ENCODE measurements at places on chromosomes 6 and 20.

DNA sequence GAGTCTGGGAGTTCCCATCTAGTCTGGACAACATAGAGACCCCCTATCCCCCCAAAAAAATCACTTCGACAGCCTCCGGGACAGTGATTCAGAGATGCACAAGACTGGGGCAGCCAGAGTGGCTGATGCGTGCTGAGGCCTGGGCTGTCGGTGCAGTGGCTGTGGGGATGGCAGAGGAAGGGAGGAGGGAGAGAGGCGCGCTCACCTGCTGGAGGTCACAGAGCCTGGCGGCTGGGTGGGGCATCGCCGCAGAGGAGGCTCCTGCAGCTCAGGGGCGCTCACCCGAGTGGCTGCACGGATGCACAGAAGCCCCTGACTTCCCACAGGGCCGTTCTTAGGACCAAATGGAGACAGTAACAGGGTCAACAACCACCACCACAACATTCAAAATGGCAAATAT, 182.8 kb downstream of the SMOC2 start:
- no peak for DNase-seq

- DNase-seq, result no peak
Measured at GRCh38 chr20:2585811-2586210, 49.4 kb downstream of the TMC2 start.

DNA sequence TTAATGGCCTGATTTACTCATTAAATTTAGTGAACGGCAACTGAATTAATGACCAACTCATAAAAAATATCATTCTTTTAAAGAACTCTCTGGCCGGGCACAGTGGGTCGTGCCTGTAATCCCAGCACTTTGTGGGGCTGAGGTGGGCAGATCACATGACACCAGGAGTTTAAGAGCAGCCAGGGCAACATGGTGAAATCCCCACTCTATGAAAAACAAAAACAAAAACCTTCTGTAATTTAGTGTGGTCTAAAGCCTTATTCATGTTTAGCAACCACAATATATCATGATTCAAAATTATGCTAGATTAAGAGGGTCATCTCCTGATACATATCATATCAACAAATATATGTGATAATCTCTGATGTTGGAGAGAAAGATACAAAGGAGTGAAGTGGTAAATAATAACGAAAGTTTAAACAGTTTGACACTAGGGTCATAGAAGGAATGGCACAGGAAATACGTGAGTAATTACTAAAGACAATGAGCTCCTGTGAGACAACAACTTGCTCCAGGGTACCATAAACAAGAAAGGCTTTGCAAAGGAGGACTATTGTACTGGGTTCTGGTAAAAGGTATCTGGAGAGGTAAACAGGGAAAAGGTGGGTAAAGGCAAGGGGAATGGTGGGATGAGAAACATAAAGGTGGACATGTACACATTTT, 5.7 kb downstream of the ELOVL4 start:
- DNase-seq, result no peak

GRCh38 chr6:16851758-16852157, 90.5 kb upstream of the ATXN1 start:
- no peak for DNase-seq

- DNase-seq, result no peak
Measured at GRCh38 chr6:131159578-131159977, 24.3 kb downstream of the AKAP7 start.

GRCh38 chr6:167766986-167767714, 59.6 kb upstream of the AFDN start:
- no peak for DNase-seq

DNA sequence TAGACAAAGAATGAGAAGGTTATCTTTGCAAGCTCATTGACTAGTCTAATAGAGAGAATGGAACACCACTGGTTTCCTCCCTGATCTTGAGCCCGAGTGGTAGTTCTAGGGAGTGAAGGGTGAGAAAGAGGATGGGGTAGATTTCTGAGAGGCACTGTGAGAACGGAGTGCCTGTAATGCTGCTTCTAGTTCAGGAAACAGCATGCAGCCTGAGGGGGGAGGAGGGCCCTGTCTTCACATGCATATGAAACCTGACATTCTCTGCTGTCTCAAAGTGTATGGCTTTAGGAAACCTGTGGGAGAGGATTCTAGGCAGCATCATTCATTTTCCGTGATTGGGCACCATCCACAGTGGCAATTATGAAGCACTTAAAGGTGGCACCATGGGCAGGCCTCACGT, 259.4 kb upstream of the MAN1A1 start:
- DNase-seq, result no peak

DNA sequence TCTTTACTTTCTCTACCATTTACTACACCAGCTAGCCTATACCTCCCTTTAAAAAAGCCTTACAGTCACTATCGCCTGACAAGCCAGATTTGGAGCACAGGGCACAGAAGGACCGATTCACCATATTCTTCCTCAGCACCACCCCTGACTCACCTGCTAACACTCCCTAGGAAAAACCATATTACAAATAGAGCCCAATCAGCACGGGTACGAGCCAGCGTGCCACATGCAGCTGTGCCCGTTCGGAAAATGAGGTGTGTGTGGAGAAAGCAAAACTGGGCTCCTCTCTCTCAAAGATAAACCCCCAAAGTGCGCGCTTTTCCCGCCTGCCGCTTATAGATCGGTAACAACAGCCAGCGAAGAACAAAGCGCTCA, 1.2 kb downstream of the SYNCRIP start:
- DNase-seq, result no peak

DNA sequence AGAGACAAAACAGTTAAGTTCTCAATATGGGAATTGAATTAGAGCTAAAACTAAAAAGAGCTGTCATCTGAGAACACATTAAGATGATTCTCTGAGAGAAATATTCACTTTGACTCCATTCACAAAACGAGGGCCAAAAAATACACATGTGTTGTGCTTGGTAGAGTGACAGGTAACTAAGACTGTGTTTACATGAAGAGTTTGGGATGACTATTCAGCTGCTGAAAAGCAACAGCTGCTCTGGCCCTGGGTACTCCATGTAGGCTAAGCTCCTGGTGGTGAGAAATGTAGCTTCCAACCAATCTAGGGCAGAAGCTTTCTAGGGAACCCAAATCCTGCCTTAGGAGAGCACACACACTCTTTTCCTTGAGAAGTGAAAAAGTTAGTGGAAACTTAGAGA, 184.5 kb downstream of the COL21A1 start:
- no peak for DNase-seq

DNA sequence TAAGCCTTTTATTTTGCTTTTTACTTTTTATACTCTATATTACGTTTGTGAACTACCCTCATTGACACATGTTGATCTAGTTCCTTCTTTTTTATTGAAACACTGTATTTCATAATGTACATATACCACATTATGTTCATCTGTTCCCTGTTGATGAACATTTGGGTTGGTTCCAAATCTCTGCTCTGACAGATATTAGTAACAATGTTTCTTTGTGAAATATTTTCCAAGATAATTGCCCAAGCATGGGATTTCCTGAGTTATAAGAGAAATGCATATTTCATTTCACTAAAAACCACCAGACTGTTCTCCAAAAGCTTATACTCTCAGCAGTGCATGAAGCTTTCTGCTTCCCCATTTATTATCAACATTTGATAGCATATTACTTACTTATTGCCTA, 44.2 kb upstream of the TNFRSF21 start:
- no peak for DNase-seq

- DNase-seq, result no peak
Measured at GRCh38 chr6:3211681-3212080, 15.8 kb downstream of the TUBB2B start.

DNA sequence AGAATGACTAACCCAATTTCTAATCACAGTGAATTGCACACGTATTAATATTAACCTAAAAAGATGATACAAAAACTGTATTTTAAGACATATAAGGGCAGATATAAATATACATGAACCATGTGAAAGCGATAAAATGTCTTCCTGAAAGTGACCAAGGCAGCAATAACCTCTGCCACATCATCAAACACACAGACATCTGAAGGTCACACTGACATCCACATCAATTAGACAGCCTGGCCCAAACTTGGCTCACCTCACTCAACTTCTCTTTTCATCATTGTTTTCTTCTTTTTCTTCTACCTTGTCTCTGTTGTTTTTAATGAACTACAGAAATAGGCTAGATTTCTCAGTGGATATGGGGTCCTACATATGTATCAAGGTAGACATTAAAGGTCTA, 128.5 kb downstream of the TRDN start:
- DNase-seq, result no peak

GRCh38 chr6:169271158-169271876, 17.7 kb upstream of the THBS2 start:
- no peak for DNase-seq

DNA sequence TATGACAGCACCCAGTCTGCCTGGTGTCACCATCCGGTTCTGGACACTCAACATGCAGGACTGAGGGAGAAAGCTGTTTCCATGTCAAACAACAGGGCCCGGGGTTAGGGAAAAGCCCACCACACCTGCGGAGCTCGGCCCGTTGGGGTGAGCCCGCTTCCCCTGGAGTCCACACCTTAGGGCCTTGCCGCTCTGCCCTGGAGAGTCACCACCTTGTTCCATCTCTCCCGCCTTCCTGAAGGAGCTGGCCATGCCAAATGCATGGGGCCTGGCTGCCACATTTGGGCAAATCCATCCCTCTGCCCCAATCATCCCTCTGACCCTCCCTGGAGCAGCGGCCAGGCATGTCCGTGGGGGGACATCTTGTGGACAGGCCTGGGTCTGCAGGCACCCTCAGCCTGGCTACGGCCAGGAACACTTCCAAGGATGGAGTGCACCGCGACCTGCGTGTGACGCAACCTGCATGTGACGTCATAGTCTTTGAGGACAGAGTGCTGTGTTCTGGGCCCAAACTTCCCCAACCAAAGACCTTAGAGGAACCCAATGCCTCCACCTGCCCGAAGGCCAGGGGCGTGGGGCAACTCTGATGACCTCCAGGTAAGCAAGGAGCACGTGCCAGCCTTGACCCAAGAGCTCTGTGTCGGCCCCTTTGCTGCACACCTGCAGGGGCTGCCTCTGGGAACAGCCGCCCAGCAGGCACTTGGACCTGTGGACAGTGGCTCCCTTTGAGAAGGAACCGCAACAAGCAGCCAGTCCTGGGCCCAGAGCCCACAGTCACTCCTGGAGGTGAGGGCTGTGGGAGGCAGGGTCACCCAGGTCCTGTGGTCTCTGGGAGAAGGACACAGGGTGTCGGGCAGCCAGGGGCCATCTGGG, 1.7 kb downstream of the CABLES2 start:
- no peak for DNase-seq

- DNase-seq, result no peak
Measured at GRCh38 chr6:150016324-150017185, 8.8 kb downstream of the RAET1L start.

DNA sequence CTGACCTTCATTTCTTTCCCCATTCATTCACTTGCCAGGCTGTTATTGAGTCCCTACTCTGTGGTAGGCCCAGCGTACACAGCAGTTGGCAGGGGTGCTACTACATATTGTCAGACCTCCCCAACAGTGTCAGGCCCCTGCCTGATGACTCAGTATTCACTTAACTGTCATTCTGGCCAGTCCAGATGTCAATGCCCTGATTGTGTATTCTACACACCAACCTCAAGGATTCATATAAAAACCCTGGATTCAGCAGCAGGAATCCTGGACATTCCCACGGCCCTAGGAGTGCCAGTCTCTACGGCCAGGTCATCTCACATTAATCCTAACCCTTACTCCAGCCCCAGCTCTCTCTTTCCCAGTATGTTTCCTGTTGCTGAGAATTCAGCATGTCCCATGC, 151.5 kb downstream of the TASP1 start:
- no peak for DNase-seq

DNA sequence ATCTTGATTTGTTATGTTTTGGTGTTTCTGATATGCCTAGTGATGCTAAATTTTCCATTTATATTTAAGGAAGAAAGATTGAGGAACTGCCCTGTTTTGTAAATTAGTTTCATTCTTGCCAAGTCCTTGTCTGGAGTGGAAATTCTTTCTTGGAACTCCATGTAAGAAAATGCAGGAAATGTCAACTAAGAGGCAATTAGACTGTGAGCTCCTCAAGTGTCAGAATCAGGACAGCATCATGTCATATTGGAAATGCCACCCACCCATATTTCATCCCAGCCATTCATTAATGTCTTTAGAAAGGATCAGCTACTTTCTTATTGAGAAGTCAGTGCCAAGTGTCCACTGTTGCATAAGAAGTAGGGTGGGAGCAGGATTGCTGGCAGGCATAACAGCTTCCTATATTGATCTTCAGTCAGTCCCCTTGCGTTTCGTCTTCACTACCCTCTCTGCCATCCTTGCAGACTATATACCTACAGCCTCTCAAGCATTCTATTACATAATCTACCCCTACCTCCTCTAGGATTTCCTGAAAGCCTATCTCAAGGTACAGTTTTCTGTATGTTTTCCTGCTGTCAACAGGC, 42.4 kb downstream of the HAO1 start:
- DNase-seq, result no peak

- DNase-seq, result no peak
Measured at GRCh38 chr6:17015144-17015543, 86.7 kb upstream of the STMND1 start.

GRCh38 chr6:40681622-40682021, 94.5 kb upstream of the LRFN2 start:
- DNase-seq, result no peak

- DNase-seq, result no peak
Measured at GRCh38 chr6:74603322-74604076, 602.4 kb downstream of the COL12A1 start.

DNA sequence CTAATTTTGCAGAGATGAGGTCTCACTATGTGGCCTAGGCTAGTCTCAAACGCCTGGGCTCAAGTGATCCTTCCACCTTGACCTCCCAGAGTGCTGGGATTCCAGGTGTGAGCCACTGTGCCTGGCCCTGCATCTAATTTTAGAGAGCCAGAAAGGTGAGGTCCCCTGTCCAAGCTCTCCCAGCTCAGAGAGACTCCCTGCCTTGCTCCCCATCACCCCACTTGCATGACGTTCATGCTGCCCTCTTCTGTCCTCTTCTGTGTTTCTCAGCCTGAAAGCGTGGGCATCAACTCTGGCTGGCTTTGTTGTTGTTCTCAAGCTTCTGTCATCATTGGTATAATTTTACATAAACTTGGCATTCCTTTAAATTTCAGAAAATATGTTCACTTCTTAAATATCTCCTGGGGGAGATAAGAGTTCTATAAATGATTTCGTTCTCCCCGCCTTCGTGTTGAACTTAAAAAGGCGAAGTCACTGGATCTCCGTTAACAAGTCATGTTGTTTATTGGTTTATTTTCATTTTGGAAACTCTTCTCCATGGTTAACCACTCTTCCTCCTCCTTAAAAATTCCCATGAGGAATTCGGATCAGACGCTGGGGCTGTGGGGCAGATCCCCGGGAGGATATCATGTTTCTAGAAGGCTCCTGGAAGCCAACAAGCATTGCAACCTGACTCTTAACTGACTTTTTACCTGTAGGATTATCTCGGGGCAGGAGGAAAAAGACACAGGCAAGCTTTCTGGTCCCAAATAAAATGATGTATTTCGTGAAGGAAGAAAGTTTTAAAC, 13.2 kb upstream of the PARD6B start:
- no peak for DNase-seq

DNA sequence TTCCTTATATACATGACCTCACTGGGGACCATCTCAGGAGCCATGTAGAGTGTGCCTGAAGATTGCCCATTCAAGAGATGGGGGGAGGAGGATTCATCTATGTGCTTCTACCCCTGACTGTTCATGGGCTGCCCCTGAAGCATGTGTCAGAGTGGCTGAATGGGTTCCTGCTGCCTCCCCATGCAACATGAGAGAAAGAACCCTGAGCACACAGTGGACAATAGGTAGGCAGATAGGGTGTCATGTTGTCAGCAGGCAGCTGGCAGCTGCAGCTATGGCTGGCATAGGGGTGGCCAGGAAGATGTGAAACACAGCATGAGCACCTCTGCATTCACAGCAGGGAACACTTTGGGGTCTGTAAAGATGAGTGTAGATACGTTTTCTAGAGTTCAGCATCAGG, 208.4 kb upstream of the CNR1 start:
- DNase-seq, result no peak
